ENCODE measurements at places on chromosomes 11 and 22. TPM values are rescaled to one million over a fixed set of nuclear protein-coding genes. Genes with fewer than 3 reads are reported as not detected.

- no peak for DNase-seq
These were observed 51.6 kb upstream of the TCF20 start for GRCh38 chr22:42321908-42322561.

- peak; percentile 37 for DNase-seq
These were observed 57.8 kb downstream of the ST14 start for GRCh38 chr11:130217133-130218031.

The GAL3ST3 gene
- total RNA-seq = not detected

DNA sequence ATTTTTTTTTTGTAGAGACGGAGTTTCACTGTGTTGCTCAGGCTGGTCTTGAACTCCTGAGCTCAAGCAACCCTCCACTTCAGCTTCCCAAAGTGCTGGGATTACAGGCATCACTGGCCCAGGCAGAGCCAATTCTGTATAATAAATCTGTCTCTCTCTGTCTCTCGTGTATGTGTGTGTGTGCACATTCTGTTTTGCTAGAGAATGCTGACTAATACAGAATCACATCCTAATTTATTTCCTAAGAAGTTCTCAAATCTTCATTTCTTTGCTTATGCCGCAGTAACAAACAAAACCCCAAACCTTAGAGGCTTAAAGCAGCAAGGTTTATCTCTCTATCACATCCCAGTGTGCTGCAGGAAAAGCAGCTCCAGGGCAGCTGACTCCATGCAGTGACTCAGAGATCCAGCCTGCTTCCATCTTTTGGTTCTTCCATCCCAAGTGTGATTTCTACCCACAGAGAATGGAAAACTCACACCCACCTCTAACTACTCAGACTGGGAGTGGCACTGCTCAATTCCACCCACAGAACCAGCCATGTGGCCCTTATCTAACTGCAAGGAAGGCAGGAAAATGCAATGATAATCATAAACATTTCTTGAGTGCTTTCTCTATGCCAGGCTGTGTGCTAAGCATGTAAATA is 35.1 kb upstream of the LRRC10B start:
- no peak for DNase-seq

GRCh38 chr11:41306431-41306830 is 153.0 kb downstream of the LRRC4C start:
- no peak for DNase-seq

DNA sequence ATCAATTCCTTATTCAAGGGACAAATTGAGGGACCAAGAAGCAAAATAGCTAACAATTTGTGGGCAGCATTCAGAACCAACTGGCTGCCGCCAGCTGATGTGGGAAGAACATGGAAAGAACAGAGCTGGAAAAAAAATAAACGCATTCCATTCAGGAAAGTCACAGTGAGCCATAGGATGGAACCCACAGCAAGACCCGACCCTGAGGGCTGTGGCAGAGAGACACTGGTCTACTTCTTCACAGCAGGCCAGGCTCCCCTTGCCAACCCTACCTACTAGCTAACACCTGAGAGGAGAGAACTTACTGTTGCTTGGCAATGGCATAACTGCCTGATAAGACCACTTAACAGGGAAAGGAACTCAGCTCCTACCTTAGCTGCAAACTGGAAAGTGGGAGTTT is 123.5 kb upstream of the APOA1 start:
- no peak for DNase-seq

DNA sequence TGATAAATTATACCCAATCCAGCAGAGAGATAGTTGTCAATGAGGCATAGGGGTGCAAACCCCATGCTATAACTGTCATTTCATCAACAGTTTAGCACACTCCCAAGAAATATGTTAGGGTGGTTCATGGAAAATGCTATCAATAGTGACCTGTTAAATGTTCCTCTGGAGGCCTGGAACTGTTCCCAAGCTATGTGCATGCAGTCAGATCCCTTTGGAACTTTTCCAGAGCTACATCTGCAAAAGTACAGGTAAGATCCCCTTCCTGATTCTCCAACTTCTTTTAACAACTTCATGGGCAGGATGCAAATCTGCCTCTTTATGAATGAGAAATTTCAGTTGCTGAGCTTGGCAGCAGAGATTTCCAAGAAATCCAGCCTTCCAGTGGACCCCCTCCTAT is 27.2 kb downstream of the ABTB2 start:
- DNase-seq = no peak

GRCh38 chr11:118928870-118929500 is 3.3 kb upstream of the BCL9L start:
- no peak for DNase-seq

DNA sequence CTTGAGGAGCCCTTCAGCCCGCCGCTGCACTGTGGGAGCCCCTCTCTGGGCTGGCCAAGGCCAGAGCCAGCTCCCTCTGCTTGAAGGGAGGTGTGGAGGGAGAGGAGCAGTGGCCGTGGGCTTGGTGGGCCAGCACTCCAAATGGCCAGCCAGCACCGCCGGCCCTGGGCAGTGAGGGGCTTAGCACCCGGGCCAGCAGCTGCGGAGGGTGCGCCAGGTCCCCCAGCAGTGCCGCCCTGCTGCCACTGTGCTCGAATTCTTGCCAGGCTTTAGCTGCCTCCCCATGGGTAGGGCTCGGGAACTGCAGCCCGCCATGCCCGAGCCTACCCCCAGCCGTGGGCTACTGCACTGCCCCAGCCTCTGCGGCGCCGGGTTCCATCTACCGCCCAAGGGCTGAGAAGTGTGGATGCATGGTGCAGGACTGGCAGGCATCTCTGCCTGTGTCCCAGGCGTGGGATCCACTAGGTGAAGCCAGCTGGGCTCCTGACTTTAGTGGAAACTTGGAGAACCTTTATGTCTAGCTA is 82.7 kb downstream of the KCNA4 start:
- no peak for DNase-seq

- DNase-seq = peak; percentile 45
These were observed 17.0 kb downstream of the NEAT1 start for GRCh38 chr11:65439331-65440181.

GRCh38 chr22:43476341-43476740 is 64.5 kb downstream of the MPPED1 start:
- DNase-seq = no peak

DNA sequence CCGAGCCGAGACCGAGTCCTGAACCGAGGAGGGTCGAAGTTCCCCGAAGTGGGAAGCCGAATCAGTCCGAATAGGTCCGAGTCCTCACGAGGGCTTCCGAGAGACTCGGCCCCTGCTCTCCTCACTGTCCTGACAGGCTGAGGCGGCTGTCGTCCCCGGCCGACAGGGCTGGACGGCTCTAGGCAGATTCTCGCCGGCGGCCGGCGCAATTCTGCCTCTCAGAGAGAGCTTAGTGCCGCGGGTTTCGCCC is 191 bp upstream of the DEAF1 start:
- DNase-seq = no peak

DNA sequence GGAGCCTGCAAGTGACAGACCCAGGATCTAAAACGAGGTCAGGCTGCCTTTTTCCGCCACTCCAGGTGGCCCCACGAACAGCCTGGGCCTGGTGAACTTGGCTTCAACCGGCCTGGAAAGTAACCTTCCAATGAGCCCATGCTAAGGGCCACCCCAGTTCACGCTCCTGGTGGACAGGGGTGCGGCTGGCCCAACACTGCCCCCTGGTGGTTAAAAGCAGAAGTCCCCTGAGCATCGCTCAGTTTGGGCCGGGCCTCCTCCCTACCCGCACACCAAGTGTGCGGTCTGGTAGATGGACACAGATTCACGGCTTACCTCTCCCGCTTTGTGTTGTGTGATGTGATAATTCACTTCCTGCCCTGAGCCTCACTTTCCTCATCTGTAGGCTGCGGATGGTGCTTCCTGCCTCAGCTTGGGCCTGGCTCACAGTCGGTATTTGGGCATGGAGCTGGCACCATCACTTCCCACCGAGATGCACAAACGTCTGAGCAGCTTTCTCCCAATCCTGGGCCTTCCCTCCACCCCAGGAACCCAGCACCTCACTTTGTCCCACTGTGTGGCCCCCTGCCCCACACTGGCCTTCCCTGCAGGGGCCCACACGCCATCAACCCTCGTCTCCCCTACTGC is 13.7 kb upstream of the SEC14L3 start:
- peak; percentile 77 for DNase-seq

The OR52J3 gene
- not detected for total RNA-seq

- peak; percentile 75 for DNase-seq
These were observed 53.8 kb downstream of the HIRA start for GRCh38 chr22:19377565-19378343.

- DNase-seq = no peak
These were observed 21.4 kb upstream of the ABCC8 start for GRCh38 chr11:17498058-17498457.

- DNase-seq = no peak
These were observed 22.2 kb downstream of the IL10RA start for GRCh38 chr11:118008271-118008911.

DNA sequence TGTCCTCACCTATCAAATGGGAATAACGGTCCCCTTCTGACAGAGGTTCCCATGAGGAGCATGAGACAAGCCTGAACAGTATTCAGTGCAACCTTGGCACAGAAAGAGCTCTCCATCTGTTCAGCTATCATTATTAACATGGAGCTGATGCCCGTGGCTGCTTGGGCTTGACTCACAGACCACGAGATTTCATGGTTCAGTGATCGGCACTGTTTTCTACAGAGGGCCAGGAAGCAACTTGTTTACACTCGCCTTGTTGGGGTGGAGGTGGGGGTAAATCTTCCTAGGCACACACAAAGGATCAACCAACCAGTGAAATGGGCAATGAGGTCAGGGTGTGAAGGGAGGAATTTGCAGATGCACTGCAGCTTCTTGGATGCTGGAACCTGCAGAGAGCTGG is 88.2 kb downstream of the CWC15 start:
- DNase-seq = no peak

GRCh38 chr11:99781074-99781473 is 760.3 kb downstream of the CNTN5 start:
- no peak for DNase-seq

The SMIM35 gene
- total RNA-seq = 0.08 TPM

DNA sequence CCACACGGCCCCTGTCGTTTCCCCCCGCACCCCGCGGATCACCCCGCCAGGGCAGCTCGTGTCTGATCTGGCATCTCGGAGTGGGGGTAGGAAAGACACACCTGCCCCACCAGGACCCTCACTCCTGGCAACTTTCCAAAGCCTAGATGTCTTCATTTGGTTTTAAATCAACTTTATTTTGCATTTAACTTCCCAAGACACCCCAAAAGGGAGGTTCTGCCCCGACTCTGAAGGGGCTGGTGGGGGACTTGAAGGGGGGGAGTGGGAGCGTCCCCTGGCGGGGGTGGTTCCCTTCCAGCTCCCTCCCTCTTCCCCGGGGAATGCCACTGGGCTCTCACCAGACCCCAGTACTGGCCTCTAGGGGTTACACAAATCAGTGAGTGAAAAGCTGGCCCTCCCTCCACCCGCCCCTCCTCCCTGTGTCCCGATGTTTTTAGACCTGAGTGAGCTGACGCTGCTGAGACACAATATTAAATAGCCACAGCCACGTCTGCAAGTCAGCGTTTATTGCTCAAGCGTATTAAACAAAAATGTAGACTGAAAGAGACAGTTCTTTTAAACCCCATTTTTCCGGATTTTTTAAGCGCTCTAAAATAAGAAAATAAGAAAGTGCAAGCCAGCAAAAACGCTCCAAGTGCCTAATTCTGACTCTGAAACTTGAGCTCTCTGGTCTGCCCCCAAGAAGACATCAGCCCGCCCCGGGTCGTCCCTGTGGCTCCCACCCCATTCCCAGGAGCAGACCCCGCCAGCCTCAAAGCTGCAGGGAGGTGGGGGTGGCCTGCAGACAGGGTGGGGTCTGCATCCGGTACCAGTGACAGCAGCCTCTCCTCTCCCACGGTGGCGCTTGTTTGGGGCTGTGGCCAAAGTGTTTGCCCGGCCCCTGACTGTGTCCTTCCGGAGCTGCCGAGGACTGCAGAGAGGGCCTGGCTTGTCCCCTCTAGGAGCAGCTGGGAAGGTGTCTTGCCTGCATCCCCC is 1.1 kb upstream of the TTLL8 start:
- DNase-seq = no peak

DNA sequence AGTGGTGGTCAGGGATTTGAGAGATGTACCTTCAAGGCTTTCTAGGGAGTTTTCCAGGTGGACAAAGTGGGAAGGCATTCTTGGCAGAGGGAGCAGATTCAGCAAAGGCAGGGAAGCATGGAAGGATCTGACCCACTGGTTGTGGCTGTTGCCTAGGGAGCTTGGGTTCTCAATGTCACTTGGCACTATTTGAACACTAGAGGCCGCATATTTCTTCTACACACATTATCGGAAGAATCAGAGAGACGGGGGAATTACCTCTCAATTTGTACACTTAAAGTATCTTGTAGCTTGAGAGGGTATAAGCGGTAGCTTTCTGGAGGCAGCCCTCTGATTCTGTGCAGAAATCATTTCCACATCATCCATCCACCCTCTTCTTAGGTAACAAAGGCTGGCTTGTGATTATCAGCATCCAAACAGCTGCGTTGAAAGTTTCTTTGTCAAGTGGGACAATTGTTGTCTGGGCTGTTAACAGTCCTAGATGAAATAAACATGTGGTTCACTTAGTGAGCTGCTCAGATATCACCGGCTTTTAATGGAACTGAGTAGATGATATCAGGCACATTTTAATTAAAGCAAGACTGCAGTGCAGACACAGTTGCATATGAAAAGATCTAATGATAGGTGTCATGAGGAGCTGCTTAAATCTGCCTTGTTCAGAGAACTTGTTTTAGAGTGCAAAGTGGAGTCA is 2.6 kb downstream of the NELL1 start:
- no peak for DNase-seq

GRCh38 chr22:45860201-45860600 is 116.8 kb downstream of the WNT7B start:
- DNase-seq = no peak

The ANO1 gene
- total RNA-seq = 260 TPM
